ENCODE measurements at places on chromosomes 11 and 22. TPM values are rescaled to one million over a fixed set of nuclear protein-coding genes. Genes with fewer than 3 reads are reported as not detected.

DNA sequence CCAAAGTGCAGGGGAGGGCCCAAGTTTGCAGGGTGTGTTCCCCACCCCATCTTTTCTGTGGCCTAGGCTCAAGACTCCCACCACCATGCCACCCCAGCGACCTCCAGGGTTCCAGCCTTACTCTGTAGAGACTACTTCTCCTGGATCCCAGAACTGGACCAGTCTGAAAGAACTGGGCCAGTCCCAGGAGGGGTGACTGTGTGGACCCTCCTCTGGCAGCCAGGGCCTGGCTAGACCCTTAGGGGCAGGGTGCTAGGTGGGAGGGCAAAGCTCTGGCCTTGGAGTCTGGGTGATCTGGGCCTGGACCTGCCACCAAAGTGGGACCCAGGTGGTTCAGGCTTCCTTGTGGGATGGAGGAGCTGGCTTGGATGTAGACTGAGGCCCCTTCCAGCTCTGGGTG is 41.8 kb upstream of the ACCSL start:
- no peak for DNase-seq

DNA sequence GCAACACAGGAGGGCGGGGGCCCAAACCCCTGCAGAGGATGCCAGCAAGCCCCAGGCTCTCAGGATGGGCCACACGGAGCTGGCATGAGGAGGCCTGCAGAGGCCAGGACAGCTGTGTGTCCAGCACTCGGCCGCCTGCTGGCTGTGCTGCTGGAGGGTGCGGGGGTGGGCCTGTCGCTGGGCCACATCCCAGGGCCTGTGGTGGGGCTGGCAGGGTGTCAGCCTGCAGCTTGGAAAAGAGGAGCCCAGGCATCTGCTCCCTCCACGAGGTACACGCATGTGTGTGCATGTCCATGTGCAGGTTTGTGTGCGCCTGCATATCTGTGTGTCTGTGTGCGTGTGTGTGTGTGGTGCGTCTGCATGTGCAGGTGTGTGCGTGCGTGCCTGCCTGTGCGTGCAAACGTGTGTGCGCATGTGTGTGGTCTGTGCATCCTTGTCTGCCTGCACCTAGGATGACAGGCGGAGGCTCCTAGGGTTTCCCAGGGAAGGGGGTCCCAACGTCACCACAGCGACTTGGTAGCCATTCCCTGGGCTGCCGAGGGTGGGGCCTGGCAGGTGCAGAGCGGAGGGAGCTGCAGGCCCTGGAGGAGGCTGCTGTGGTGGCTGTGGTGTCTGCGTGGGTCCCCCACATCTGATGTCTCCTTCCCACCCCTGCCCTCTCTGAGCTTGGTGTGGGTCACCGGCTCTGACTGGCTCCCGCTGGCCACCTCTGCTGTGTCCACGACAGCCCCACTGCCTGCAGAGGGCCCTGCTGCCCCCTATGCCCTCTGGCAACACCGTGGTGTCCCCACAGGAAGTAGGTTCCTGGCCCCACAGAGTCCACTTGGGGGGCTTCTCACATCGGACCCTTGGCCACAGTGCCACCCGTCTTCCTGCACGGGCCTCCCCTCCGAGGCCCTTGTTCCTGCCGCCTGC is 17.1 kb downstream of the BRSK2 start:
- DNase-seq, result no peak

GRCh38 chr11:1090600-1091331 is 16.1 kb downstream of the MUC2 start:
- no peak for DNase-seq

DNA sequence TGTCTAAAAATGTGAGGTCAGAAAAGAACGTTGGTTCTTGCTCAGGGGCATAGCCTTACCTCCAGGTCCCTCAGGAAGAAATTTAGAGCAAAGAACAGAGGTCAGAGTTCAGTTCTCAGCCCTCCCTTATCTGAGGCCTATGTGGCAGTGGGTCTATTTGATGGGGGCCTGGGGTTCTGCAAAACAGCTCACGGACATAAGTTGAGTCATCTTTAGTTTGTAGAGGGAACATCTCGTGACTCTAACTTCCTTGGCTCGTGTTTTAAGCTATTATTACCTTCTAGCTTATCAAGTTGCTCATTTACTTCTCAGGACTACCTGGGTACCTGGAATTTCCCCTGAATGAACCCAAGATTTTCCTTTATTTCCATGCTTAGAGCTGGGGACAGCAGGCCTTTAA is 91.3 kb upstream of the AMOTL1 start:
- no peak for DNase-seq

GRCh38 chr11:1718326-1718725 is 21.3 kb downstream of the KRTAP5-6 start:
- no peak for DNase-seq

GRCh38 chr11:97454988-97455387 is 1065.2 kb downstream of the JRKL start:
- DNase-seq, result no peak

- DNase-seq, result peak; percentile 77
Measured at GRCh38 chr22:36860821-36861659, at the start of gene NCF4. Gene NCF4 (plus strand): TSS chr22:36861006. CDS start chr22:36861172, 166 bp downstream.

DNA sequence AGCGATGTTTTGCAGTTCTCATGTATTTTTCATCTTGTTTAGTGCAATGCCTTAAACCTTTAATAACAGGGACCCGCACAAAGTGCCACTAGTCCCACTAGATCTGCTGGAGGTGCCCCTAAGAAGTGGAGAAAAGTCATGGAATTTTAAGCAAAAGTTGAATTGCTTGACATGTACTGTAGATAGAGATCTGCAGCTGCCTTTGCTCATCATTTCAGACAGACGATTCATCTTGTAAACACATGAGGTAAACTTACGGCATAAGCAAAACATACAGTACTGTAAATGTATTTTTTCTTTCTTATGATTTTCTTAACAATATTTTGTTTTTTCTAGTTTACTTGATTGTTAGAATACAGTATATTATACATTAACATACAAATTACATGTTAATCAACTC is 295.6 kb downstream of the CASP12 start:
- no peak for DNase-seq

DNA sequence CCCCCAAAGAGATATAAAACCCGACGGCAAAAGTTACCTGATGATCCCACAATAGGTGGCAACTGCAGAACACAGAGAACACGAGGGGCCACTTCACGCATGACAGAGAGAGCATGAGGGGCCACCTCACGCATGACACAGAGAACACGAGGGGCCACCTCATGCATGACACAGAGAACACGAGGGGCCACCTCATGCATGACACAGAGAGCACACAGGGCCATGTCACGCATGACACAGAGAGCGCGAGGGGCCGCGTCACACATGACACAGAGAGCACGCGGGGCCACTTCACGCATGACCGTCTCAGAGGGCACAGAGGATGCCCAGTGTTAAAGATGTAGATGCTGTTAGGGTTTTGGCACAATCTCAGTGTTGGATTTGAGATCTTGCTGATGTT is 1359.5 kb downstream of the TBC1D22A start:
- no peak for DNase-seq

DNA sequence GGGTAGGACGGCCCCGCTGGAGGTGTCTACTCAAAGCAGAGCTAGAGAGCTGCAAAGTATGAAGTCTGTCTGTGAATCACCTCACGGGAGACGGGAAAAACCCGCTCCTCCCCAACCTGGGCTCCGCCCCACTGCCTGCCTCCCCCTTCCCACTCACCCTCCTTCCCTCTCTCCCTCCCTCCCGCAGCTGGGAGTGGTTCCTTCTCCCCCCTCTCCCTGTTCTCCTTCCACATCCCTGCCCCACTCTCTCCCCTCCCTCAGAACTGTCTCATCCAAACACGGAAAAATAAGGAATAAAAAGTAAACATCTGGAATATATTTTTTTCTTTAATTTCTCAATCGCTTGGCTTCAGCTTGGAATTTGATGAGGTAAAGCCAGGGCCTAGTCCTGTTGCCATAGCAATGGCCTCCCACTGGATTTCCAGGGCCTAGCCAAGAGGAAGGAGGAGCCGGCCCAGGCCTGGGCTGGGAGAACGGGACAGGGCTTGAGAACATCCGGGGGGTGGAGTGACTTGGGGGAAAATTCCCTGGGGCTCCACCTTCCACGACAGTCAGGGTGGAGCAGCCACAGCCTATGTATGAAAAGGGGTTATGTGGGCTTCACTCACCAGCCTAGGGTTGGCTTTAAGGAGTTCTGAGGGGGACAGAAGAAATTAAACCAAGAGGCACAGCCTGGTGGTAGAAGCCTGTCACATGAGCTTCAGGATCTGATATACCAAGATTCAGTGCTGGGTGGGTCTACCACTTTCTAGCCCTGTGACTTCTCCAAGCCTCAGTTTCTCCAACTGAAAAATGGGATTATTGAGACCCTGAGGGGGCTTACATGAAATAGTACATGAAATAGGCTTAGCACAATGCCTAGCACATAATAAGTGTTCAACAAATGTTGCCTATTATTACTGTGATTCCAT is 2.2 kb downstream of the TNKS1BP1 start:
- no peak for DNase-seq

The LRRC74B gene
- total RNA-seq, result not detected

GRCh38 chr11:104699981-104700380 is 198.3 kb downstream of the CASP12 start:
- DNase-seq, result no peak

The SPDYC gene
- not detected for total RNA-seq

GRCh38 chr22:46560696-46561295 is 23.4 kb upstream of the CELSR1 start:
- no peak for DNase-seq

DNA sequence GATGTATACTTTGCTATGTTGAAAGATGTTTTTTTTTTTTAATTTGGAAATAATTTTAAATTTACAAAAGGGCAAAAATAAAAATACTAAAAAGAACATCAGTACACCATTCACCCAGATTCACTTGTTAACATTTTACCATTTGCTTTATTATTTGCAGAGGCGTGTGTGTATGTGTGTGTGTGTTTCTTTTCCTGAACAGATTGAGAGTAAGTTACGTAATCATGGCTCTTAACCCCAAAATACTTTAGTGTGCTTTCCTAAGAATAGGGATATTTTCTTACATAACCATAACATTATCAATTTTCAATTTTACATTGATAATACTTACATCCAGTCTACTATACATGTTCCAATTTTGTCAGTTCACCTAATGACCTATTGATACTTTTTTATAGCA is 91.5 kb upstream of the HORMAD2 start:
- DNase-seq, result no peak

DNA sequence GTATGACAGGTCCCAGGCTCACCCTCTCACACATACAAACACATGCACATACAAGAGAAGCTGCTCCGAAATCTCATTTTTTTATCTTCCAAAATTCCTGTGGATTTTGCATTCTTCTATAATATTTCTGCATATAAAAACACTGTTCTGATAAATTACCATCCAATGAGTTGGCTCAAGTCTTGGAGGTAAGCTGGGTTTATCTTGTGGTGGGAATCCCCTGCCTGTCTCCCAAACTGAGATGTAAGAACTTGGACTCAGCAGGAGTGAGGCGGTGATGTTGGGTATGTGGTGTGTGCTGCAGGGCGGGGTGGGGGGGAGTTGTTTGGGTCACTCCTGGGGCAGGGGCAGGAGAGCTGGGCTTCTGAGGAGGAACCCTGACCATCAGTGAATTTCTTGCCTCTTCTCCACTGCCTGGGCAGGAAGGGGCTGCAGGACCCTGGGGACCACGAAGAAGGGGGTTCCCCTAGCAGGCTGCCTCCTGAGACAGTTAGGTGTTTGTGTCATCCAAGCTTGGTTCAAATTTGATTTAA is 6.8 kb upstream of the P2RY6 start:
- DNase-seq, result no peak

DNA sequence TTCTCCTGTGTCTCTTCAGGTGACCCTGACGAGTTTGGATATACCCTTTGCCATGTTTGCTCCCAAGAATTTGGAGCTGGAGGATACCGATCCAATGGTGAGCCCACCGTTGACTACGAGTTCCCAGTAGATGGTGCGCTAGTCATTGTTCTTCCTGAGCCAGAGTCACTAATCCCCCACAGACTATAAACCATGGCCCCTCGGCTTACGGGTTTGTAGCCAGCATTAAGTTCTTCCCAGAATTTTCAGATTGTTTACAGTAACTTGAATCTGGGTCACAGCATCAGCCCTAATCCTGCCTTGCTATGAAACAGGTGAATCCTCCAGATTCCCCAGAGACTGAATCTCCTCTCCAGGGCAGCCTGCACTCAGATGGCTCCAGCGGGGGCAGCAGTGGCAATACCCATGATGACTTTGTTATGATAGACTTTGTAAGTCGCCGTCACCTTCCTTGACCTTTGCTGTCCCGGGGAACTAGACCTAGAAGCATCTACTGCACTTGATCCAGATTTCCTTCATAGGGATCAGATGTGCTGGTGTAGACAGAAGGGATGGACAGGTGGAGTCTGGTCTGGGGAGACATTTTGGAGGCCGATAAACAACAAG is 31.8 kb downstream of the ARHGAP1 start:
- DNase-seq, result no peak

The PATE2 gene
- total RNA-seq, result 0.55 TPM

The DCUN1D5 gene
- 78.4 TPM for total RNA-seq

DNA sequence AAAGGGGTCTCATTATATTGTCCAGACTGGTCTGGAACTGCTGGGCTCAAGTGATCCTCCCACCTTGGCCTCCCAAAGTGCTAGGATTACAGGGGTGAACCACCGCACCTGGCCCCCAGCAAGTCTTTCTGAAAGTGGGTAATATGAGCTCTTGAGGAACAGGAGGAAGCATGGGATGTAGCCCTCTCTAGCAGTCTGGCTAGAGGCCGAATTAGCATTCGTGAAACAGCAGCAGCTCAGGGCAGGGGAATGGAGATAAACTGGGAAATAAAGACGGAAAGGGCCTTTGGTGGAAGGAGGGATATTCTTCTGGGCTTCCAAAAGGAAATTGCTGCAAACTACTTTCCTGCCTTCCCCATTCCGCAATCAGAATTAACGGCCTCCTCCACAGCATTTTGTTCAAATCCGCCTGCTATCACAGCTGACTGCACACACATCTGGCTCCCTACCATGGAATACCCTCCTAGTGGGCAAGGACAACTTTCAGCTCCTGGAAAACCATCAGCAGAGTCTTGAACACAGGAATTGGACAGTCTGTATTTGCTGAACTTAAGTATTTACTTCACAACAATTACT is 44.3 kb downstream of the MICAL3 start:
- DNase-seq, result no peak

DNA sequence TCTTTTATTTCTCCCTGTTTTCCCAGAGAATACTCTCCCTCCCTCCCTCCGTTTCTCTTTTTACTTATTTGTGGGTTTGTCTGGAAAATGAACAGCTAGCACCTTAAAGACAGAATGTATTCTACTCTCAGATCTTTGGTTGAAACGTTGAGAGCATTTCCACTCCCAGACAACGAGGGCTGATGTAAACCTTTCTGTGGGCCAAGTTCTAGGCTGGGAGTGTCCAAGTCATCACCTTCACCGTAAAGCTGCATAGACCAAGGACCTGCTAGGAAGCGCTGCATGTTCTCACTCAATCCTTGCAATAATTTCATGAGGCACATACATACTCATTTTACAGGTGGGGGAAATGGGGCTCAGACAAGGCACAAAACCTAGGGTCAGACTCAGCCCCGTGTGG is 32.4 kb downstream of the MYH9 start:
- no peak for DNase-seq

The TLCD5 gene
- 0.33 TPM for total RNA-seq

All from natural killer cell treated with Interleukin-12 subunit alpha and Interleukin-12 subunit beta and Interleukin-15 and Interleukin-18, amount 100 ng/mL, for 72 hours (primary cell).